Stimulated activated CD4-positive, alpha-beta T cell treated with anti-CD3 and anti-CD28 coated beads, Interleukin-12 subunit alpha, Interleukin-12 subunit beta, amount 100 ng/mL, for 24 hours (primary cell): ENCODE measurements at places on chromosomes 6 and 20.

GRCh38 chr6:134706806-134707205 is 243.1 kb downstream of the ALDH8A1 start:
- DNase-seq = no peak

GRCh38 chr20:20492521-20493332 is 124.8 kb downstream of the INSM1 start:
- no peak for DNase-seq

- no peak for DNase-seq
Measured at GRCh38 chr6:157716251-157716995, 106.6 kb upstream of the SNX9 start.

- no peak for DNase-seq
Measured at GRCh38 chr6:162438980-162439379, 288.6 kb downstream of the PRKN start.

DNA sequence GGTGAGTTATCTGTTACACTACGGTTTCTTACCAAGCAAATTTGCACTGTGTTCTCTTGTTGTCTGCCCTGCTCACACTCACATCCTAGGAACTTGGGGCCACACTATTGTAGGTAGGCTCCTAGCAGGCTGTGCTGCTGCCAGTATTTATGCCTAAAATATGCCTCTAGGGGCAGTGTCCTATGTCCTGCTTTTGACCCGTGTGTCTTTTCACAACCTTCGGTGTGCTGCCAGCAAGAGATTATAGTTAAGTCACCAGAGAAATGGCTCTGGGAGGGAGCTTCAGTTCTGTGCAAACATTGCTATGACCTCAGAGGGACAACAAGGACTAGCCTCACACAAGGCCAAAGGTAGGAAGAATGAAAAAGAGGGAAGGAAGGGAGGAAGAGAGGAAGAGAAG is 8.9 kb upstream of the TAAR5 start:
- DNase-seq = no peak

GRCh38 chr6:89361171-89361570 is 8.6 kb upstream of the UBE2J1 start:
- no peak for DNase-seq

DNA sequence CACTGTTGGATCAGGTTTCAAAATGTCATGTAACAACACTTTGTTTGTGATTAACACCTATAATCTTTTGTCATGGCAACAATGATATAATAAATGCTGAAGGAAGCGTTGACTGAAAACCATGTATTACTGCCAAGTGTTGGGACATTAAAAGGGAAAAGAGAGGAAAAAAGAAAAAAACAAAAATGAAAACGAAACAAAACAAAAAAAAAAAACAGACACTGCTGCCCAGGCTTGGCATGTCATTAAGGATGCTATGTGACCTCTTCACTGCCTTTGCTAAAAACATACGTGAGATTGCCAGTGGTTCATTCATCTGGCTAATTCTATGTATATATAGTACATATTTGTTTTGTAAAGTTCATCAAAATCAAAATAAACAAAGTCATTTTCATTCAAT is 516.7 kb upstream of the RNF217 start:
- no peak for DNase-seq

- no peak for DNase-seq
Measured at GRCh38 chr6:114718186-114718585, 375.4 kb upstream of the HS3ST5 start.

DNA sequence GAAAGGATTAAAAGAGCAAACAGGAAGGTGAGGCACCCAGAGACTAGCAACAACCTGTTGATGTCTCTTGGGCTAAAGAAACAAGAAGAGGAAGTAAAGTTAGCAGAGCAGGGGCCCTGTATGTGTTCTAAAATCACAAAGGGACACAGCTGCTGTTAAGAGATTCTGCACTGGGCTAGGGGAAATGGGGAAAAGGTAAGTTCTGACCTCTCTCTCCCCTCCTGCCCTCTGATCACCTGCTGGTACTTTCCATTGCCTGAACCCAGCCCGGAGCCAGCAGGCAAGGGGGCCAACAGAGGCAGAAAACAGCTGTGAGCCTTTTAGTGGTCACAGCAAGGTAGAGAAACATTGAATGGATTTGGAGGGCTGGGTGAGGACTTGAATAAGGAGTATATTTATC is 13.5 kb upstream of the CNR1 start:
- DNase-seq = no peak

- DNase-seq = no peak
Measured at GRCh38 chr20:50750145-50750671, 18.8 kb downstream of the PARD6B start.

DNA sequence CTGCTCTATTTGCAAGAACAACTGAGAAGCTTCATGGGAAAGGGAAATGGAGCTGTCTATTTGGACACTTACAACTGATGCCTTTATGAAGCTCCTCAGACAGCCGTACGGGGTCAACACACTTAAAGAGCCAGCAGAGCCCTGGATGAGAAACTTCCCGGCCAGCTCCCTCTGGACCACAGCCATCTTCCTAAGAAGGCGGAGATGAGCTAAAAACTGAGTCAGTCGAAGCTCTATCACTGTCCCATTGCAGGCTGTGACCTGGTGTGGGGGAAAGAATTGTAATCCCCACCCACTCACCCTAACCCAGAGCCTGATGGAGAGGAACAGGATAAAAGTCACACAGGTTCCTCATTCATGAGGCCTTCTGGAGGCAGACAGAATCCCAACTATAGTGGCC is 360.4 kb upstream of the JARID2 start:
- no peak for DNase-seq

GRCh38 chr6:113662688-113663333 is 194.3 kb upstream of the MARCKS start:
- no peak for DNase-seq
